ENCODE measurements at places on chromosomes 12 and 14. TPM values are rescaled to one million over a fixed set of nuclear protein-coding genes. Genes with fewer than 3 reads are reported as not detected.
A peak's percentile ranks its signal among the peaks of the same experiment; 100 is the strongest.

DNA sequence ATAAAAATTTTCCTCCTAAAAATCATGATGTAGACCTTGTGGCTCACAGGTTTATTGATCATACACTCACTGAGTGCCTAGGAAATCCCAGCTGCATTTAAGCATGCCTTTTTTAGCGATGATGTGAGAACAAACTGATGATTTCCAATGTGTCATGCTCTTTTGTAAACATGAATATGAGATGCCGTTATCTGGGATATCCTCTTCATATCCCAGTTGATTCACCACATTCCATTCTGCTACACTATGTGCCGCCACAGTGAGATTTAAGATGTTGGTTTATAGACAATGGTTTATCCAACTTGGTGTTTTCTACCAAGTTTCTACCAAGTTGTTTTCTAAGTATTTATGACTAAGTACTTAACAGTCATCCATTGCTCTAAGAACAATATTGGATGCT lies 5.2 kb downstream of the OR4E1 start:
- DNase-seq = no peak

GRCh38 chr14:67602076-67602475 lies 2.0 kb upstream of the PIGH start:
- DNase-seq = no peak

The RD3L gene
- 0.09 TPM for total RNA-seq

DNA sequence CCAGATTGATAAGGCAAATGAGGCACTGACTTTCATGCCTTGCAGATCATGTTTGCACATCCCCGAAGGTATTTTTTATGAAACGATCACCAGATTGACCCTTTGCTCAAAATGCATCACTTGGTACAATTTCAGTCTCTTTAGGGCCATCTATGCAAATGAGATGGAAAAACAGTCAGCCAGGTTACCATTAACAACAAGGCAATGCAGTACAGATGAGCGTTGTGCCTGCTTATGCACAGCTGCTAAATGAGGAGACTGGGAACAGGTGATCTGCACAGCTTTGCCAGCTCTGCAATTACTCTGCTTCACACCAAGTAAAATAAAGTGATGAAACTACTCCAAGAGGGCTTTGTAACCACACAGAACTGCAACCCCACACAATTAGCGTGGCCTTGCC lies 26.1 kb upstream of the PLEKHG7 start:
- no peak for DNase-seq

GRCh38 chr12:3294481-3294911 lies 196.5 kb upstream of the PRMT8 start:
- no peak for DNase-seq

DNA sequence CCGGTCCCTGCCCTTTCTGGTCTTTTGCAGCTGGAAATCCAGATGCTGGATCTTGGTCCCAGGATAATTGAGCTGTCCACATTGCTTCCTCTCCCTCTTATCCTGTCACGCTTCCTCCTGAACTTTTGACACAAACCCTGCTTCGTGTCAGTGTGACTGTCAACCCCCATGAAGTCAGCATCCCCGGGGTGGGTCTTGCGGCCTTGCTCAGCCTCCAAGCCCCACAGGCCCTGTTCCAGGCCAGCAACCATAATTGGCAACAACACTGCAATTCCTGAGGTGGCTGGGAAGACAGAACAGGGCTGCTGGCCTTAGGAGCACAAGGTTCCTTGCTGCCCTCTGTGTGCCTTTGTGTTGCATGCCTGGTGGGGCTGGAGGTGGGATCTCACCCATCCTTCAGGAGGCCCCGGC lies 74.9 kb downstream of the NTF3 start:
- peak; percentile 34 for DNase-seq

- DNase-seq = no peak
Observed at GRCh38 chr14:68957775-68958174, 21.3 kb downstream of the ACTN1 start.

The SART3 gene
- total RNA-seq = 36.6 TPM

DNA sequence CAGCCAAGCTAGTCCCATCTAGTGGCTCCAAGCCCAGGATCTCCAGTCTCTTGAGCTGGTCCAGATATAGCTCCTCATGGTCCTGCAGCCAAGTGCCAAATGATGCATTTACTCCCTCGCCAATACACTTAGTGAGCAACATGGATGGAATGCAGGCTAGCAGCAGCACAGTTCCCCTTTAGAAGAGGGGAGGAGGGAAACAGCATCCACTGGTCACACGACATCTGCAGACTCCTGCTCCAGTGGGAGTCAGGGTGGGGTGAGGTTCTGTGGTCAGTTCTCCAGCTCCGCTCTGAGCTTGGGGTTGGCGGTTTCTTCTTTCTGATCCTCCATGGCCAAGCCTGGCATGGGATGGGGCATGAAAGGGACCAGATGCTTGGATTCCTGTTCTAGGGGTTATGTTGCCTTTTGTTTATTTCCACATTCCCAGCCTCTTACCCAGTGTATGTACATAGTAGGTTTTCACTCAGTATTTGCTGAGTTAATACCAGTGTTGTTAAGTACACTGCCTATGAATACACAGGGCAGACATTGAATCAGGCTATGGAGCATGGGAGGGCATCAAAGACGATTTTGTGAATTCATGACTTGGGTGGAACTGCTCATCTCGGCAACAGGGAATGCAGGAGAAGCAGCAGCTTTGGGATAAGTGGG lies 57.3 kb downstream of the GALNT16 start:
- no peak for DNase-seq

- no peak for DNase-seq
Observed at GRCh38 chr12:39623919-39624318, 4.3 kb upstream of the ABCD2 start.

The GALNT16 gene
- 1.2 TPM for total RNA-seq

DNA sequence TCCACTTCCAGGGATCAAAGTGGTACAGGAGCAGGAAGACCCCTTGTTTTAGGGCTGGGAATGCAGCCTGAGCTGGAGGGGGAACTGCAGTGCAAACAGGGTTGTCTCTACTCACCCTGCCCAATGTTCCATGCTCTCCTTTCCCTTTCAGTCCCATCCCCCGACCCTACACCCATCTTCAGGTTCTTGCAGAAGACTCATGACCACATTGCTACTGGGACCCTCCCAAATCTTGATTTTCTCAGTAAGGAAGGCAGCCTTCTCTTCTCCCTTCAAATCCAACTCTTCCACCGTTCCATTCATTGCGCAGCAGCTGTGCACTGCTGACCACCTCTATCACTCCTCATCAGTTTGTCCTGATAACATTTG lies 1.9 kb downstream of the SERPINA11 start:
- peak; percentile 28 for DNase-seq

The GSG1 gene
- total RNA-seq = not detected

The KLRB1 gene
- 0.75 TPM for total RNA-seq

DNA sequence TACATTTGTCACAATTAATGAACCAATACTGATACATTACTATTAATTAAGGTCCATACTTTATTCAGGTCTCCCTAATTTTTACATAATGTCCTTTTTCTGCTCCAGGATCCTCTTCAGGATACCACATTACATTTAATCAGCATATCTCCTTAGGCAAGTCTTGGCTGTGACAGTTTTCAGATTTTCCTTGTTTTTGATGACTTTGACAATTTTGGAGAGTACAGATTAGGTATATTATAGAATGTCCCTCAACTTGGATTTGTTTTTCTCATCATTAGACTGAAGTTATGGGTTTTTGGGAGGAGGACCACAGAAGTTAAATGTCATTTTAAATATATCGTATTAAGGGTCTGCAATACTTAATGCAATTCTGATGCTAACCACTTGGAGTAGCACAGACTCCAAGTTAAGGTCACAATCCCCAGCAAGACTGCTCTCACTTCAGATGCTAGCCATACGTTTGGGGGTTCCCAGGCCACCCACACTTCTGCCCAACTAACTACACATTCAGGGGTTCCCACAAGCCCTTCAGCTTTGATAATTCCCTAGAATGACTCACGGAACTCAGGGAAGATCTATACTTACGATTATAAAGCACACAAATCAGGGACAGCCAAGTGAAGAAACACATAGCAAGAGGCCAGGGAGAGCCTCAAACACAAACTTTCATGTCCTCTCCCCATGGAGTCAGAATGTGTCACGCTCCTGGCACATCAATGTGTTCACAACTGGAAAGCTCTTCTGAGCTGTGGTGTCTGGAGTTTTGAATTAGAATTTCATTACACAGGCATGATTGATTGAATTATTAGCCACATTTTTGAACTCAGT lies 17.0 kb upstream of the NUBPL start:
- no peak for DNase-seq

DNA sequence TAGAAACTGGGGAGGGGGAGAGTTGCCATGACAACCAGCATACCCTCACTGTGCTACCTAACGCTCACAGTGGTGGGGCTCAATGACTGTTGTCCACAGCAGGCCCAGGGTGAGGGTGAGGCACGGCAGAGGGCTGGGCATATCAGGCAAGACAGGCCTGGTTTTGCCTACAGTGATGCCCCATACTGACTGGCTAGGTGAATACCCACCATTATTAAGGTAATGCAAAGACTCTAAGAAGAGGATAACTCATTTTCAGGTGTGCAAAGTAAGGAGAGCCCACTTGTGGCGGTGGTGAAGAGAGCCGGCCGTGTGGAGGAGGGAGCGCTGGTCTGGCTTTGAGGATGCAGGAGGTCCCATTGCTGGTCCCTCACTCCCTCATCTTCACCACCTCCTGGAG lies 422.3 kb downstream of the FUT8 start:
- no peak for DNase-seq
